Esophagus squamous epithelium (tissue), 5 donors: ENCODE measurements at places on chromosomes 5 and 9. TPM values are rescaled to one million over a fixed set of nuclear protein-coding genes. Genes with fewer than 3 reads are reported as not detected.

IFNK gene
- not detected for total RNA-seq

TEX48 gene
- not detected for total RNA-seq

ADGRD2 gene
- total RNA-seq, result 0.35 TPM

INSL6 gene
- not detected for total RNA-seq

HIGD2A gene
- total RNA-seq, result 77.2 TPM

CYSRT1 gene
- total RNA-seq, result 118 TPM

IL13 gene
- not detected for total RNA-seq

QRFP gene
- not detected for total RNA-seq

PCDHGA4 gene
- total RNA-seq, result 2.9 TPM

C9orf50 gene
- total RNA-seq, result not detected

PCDHGB5 gene
- 6.3 TPM for total RNA-seq

ECM2 gene
- total RNA-seq, result 13.1 TPM

NUTM2F gene
- total RNA-seq, result not detected

LCN9 gene
- total RNA-seq, result not detected

MLANA gene
- not detected for total RNA-seq

ANKRD18A gene
- 0.29 TPM for total RNA-seq

SPARC gene
- 164 TPM for total RNA-seq

KIF24 gene
- total RNA-seq, result 1.5 TPM

CD72 gene
- total RNA-seq, result 0.27 TPM

NEUROG1 gene
- total RNA-seq, result not detected

MED27 gene
- 20.0 TPM for total RNA-seq

STKLD1 gene
- total RNA-seq, result not detected

PPIC gene
- 62.9 TPM for total RNA-seq
